ENCODE measurements at places on chromosomes 7 and 10. TPM values are rescaled to one million over a fixed set of nuclear protein-coding genes. Genes with fewer than 3 reads are reported as not detected.

FOXP2 gene
- total RNA-seq, result not detected

BICC1 gene
- total RNA-seq, result 17.1 TPM

AKR1C8 gene
- total RNA-seq, result not detected

HNRNPF gene
- 342 TPM for total RNA-seq

WAPL gene
- 15.0 TPM for total RNA-seq

NKX6-2 gene
- 0.48 TPM for total RNA-seq

HKDC1 gene
- total RNA-seq, result 11.8 TPM

LIPK gene
- not detected for total RNA-seq

CLEC5A gene
- total RNA-seq, result not detected

C10orf53 gene
- not detected for total RNA-seq

CLDN3 gene
- total RNA-seq, result 3.6 TPM

ZPBP gene
- not detected for total RNA-seq

PKD2L1 gene
- 0.05 TPM for total RNA-seq

VGF gene
- total RNA-seq, result 28.3 TPM

SUN3 gene
- total RNA-seq, result 0.09 TPM

KCNK18 gene
- not detected for total RNA-seq

ZNF12 gene
- 10.6 TPM for total RNA-seq

PLEKHS1 gene
- total RNA-seq, result 0.07 TPM

TAS2R3 gene
- not detected for total RNA-seq

SPDYE16 gene
- total RNA-seq, result not detected

PIP gene
- 0.64 TPM for total RNA-seq

CALML3 gene
- total RNA-seq, result not detected

NODAL gene
- total RNA-seq, result not detected

CTAGE6 gene
- total RNA-seq, result not detected

PAX4 gene
- not detected for total RNA-seq

PNLIPRP3 gene
- not detected for total RNA-seq

ACTR3C gene
- total RNA-seq, result not detected

SPDYE1 gene
- not detected for total RNA-seq

CSGALNACT2 gene
- 11.1 TPM for total RNA-seq

TMEM236 gene
- total RNA-seq, result 0.06 TPM

OR2A1 gene
- total RNA-seq, result not detected

SLC29A3 gene
- total RNA-seq, result 25.1 TPM

CRHR2 gene
- 0.06 TPM for total RNA-seq

TET1 gene
- total RNA-seq, result 0.90 TPM

CACNA2D1 gene
- 7.0 TPM for total RNA-seq

Data from A549 treated with Hydrocortisone at 1 μM for 4 hours (cell line).